ENCODE measurements at places on chromosomes 1 and 21.

DNA sequence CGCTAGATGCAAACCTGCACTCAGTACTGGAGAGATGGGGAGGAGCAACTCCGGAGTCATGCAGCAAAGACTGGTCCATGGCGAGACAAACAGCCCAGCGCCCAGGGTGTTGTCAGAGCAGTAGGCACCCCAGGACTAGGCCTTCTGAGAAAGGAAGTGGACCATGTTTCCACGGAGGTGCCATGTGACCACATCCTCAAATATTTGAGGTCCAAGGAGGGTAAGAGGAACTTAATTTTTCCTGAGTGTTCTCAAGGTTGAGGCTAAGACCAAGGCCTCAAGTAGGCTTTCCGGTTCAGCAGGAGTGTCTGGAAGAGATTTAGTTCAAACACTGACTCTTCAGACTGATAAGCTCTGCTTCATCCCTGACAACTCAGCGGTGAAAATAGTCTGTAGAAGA is 186.2 kb downstream of the RHOU start:
- DNase-seq: no peak

- no peak for DNase-seq
Measured at GRCh38 chr1:187933562-187934419, 1105.0 kb downstream of the PLA2G4A start.

GRCh38 chr1:156654700-156655099 is 12.8 kb downstream of the BCAN start:
- no peak for DNase-seq

GRCh38 chr1:85351202-85351828 is 74.9 kb upstream of the BCL10 start:
- no peak for DNase-seq

DNA sequence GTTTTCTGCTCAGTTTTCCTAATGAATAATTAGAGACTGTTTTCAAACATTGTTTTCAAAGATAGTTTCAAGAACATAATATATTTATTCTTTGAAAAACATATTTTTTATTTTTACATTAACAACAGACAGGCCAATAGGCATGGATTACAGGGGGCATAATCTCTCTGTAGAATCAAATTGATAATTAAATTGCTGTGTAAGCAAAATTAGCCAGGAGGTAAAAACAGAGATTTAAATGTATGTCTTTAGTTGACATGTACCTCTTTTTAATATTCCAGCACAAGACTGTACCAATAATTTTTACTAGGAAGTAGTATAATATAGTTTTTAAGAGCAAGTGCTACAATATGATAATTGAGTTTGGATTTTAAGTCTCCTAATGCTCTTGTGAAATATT is 1444.5 kb downstream of the BRINP3 start:
- no peak for DNase-seq

- DNase-seq: no peak
Measured at GRCh38 chr1:93616221-93616995, 65.2 kb downstream of the BCAR3 start.

- no peak for DNase-seq
Measured at GRCh38 chr21:14454016-14455009, 71.4 kb upstream of the HSPA13 start.

- no peak for DNase-seq
Measured at GRCh38 chr1:212964102-212964501, 13.8 kb downstream of the VASH2 start.

DNA sequence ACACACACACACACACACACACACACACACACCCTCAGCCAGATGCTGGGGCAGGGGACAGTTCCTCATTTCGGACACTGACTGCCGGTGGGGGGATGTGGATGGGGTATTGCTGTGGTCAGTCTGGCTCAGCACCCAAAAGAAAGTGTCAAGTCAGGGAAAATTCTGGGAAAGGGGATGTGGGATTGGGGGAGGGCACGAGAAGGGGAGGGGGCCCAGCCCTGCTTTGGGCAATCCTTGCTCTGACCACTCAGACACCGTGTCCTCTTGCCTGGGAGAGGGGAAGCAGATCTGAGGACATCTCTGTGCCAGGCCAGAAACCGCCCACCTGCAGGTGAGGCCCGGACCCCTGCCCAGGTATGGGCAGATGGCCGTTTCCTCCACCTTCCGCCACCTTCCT is at the start of gene C1QC:
TSS of gene C1QC (plus strand) at position 253 of the 400 bp plus-strand sequence. CDS start 391 bp downstream, outside the sequence.
- no peak for DNase-seq

DNA sequence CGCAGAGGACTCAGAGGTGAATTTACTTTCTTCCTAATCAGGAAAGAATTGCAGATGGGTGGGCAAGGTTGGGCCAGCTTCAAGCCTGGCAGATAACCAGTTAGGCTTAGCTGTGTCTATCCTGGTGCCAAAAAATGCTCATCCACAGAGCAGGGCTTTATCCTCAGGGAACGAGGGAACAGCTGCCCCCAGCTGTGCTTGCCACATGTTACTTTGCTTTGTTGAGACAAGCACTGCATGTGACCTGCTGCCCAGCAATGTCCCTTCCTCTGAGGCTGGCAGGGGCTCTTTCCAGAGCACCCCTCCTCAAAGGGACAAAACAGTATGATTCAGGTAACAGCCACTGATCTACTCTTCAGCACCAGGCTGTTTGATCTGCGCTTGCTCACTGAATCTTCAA is 505.1 kb upstream of the USP24 start:
- DNase-seq: no peak

GRCh38 chr1:25572708-25573590 is 29.5 kb downstream of the LDLRAP1 start:
- peak; percentile 26 for DNase-seq

DNA sequence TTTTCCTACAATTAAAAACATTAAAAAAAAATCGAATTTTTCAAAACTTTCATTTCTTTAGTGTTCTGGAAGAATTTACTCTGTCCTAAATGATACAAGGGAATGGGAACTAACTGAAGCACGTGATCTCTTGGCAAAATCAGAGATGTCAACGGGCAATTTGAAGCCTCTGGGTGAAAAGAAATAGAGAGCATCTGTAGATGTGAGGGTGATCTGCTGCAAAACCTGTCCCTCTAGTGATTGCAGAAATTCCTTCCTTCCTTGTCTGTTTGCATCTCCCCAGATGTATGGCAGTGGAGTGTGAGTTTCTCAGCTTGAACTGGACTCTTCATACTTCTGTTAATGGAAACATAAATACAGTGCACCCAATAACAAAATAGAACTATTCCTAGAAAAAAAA is 100.5 kb upstream of the S1PR1 start:
- no peak for DNase-seq

Measured in CD4-positive, alpha-beta T cell treated with Interleukin-6 at 100 ng/mL for 8 hours (primary cell).